ENCODE measurements at places on chromosomes 6 and 20. TPM values are rescaled to one million over a fixed set of nuclear protein-coding genes. Genes with fewer than 3 reads are reported as not detected.

DNA sequence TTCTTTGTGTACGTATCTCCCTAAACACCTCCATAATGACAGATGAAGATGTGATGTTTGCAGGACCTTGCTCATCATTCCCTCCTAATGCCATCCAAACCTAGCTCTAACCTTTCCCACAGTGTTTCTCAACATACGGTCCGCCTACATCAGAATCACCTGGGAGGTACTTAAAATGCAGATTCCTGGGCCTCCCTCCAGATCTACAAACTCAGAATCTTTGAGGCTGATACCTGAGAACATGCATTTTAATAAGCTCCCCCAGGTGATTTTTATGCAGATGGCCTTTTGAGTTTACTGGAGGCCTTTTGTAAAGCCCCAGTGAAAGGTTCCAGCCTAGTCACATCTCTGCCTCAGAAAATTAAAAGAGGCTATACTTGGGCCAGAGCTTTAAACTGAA is 40.5 kb downstream of the METTL24 start:
- DNase-seq: no peak

GRCh38 chr6:70551566-70551965 is 15.2 kb upstream of the SDHAF4 start:
- no peak for DNase-seq

DNA sequence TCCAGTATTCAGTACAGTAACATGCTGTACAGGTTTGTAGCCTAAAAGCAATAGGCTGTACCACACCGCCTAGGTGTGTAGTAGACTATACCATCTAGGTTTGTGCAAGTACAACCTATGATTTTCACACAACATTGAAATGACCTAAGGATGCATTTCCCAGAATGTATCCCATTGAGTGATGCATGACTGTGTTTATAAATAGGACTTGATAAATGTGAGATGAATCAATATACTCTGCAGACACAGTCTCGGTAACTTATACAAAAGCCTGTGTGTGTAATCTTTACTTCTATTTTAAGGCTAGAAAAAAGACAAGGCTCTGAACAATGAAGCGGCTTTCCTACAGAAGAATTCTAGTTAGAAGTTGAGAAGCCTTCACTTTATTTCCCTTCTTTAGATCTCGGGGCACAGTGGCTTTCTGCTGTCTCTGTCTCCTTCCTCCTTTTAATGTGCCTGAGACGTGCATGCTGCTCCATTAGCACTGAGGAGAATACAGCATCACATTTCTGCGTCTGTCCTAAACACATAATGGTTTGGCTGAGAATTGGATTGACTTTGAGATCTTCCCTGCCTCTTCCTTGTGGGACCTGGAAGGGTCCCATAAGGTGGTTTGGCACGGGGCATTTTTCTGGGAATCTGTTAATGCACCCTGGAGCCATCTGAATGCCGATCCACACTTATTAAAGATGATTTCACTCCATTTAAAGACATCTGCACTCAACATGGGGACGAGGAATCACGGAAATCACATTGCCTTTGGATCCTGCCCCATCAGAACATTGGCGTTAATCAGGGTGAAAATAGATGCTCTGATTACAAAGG is 112.5 kb downstream of the SCML4 start:
- no peak for DNase-seq

DNA sequence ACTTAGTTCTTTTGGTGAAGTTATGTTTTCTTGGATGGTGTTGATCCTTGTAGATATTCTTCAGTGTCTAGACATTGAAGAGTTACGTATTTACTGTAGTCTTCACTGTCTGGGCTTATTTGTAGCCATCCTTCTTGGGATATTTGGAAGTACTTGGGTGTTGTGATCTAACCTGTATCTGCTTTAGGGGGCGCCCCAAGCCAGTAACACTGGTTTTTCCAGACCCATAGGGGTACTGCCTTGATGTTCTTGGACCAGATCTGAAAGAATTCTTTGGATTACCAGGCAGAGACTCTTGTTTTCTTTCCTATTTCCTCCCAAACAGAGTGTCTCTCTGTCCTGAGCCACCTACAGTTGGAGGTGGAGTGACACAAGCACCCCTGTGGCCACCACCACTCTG is 309.1 kb upstream of the IMPG1 start:
- DNase-seq: no peak

GRCh38 chr6:158439255-158439654 is 120.6 kb upstream of the TMEM181 start:
- DNase-seq: no peak

- DNase-seq: no peak
Observed at GRCh38 chr20:11847827-11848226, 69.9 kb upstream of the BTBD3 start.

DNA sequence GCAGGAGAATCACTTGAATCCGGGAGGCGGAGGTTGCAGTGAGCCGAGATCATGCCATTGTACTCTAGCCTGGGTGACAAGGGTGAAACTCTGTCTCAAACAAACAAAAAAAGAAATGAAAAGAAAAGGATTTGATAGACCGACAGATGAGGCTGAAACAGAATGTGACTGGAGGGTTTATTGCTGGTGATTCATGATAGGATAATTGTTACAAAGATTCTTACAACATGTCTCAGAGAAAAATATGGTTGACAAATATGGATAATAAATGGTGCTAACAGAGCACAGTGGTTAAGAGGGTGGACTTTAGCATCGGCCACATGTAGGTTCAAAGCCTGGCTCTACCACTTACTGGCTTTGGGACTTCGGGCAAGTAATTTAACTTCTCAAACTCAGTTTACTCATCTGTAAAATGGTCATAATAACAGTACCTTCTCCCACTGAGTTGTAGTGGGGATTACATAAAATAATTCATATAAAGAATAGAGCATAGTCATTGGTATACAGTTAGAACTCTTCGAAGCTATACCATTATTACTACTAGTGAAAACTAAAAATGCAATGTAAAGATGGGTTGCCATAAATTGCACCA is 131.9 kb downstream of the MAP3K7 start:
- DNase-seq: no peak

DNA sequence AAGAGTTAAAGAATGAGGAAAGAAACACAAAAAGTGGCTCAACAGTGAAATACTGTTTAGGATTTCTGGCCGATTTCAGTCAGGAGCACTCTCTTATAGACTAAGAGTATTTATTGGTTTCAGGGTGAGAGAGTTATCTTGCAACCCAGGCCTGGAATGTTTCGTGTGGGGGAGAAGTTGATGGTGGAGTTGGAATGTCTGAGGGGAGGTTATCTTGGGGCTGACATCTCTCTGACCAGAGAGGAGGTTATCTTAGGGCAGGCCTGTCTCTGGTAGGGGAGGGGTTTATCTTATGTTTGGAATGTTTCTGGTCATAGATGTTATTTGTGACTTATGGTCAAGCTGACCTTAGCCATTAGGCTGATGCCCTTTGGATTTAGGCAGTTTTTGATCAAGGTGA is 80.3 kb downstream of the HTR1B start:
- DNase-seq: peak; percentile 41

DNA sequence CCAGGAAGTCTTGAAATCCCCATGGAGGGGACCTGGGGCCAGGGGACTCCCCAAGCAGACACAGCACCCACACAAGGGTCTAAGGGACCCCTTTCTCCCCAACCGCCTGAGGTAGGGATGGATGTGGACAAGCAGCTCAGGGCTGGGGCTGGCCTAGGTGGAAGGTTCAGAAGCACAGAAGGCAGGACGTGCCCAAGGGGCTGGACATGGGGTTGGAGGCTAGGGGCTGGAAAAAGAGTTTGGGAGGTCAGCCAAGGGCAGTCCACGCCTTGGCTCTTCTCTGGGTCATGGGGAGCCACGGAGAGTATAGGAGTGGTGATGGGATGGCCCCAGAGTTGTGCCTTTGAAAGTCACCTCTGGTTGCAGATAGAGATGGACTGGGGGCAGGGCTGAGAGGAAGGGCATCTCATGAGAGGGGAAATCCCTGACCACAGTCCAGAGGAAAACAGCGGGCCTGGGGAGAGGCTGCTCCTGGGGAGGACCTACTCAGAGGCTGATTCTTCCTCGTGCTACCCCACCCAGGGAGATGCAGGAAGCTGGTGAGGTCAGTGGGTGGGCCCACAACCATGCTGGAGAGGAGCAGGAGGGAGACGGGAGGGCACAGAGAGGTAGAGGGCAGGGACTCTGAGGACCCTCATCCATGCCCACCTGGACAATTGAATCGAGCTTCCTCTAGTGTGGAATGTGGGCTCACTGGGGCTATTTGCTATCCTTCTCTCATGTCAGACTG is 2.5 kb upstream of the HSPA12B start:
- DNase-seq: no peak

DNA sequence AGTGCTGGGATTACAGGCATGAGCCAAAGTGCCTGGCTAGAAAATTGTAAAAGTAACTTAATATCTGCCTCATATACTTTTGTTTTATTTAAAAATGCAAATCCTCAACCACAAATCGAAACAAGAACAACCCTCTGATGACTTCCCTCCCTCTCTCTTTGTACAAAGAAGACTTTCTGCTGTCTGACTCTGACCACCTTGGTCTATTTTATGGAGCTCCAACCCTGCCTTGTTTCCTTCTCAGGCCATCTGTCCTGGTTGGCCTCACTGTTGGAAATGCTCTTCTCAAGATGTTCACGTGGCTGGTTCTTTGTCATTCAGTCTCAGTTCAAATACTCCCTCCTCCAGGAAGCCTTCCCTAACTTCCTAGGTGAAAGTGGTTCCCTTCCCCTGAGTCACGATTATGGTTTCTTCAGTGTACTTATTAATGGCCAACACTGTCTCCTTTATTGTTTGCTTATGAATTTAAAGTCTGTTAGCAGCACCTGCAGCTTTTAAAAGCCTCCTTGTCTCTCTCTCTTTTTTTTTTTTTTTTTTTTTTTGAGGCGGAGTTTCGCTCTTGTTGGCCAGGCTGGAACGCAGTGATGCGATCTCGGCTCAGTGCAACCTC is 151.5 kb upstream of the SALL4 start:
- DNase-seq: no peak

- DNase-seq: peak; percentile 91
Observed at GRCh38 chr20:24651171-24651975, 181.9 kb downstream of the SYNDIG1 start.

GRCh38 chr6:130841128-130841728 is 14.0 kb downstream of the SMLR1 start:
- DNase-seq: no peak

DNA sequence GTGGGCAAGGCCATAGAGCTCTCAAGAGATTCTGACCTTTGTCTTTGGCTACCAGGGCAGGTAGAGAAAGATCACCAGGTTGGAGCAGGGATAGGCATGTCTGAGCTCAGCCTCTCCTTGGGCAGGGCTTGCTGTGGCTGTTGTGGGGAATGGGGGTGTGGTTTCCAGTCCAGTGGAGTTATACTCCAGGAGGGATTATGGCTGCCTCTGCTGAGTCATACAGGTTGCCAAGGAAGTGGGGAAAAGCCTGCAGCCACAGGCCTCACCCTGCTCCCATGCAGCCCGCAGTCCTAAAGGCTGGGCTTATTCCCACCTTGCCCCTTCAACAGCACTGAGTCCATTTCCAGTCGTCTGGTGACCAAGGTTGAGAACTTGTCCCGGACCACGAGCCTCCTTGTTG is 21.9 kb downstream of the MEP1A start:
- DNase-seq: no peak

DNA sequence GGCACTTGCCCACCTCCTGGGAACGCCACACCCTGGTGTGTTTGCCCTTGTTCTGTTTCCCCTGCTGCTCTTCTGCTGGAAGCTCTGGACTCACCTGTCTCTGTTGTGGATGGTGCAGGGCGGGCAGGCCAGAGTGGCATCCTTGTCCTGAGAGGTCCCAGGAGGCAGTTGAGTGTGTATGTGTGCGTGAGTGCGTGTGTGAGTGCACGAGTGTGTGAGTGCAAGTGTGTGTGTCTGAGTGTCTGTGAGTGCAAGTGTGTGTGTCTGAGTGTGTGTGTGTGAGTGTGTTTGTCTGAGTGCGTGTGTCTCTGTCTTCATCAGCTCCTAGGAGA is 12.2 kb downstream of the IGF2R start:
- DNase-seq: no peak

GRCh38 chr6:73722318-73723060 is 26.5 kb downstream of the CD109 start:
- DNase-seq: peak; percentile 92

GRCh38 chr20:36298795-36299339 is 7.3 kb upstream of the DLGAP4 start:
- DNase-seq: no peak

GRCh38 chr20:8933381-8933807 is 135.5 kb upstream of the PLCB4 start:
- DNase-seq: no peak

The PARD6B gene
- 6.5 TPM for total RNA-seq

The CDSN gene
- total RNA-seq: not detected

The KCNB1 gene
- not detected for total RNA-seq

The SLC16A10 gene
- total RNA-seq: not detected

Data from fibroblast of villous mesenchyme (primary cell).